ENCODE measurements at places on chromosomes 4 and X.

DNA sequence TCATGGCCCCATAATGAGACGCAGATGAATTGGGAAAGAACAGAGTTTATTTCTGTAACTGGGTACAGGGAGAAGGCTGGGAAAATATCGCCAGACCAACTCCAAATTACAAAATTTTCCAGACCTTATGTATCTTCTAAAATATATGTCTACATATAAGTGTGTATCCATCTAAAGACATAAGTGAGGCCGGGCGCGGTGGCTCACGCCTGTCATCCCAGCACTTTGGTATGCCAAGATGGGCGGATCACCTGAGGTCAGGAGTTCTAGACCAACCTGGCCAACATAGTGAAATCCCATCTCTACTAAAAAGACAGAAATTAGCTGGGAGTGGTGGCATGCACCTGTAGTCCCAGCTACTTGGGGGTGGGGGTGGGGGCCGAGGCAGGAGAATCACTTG lies 11.7 kb upstream of the DHRSX start:
- DNase-seq = no peak

DNA sequence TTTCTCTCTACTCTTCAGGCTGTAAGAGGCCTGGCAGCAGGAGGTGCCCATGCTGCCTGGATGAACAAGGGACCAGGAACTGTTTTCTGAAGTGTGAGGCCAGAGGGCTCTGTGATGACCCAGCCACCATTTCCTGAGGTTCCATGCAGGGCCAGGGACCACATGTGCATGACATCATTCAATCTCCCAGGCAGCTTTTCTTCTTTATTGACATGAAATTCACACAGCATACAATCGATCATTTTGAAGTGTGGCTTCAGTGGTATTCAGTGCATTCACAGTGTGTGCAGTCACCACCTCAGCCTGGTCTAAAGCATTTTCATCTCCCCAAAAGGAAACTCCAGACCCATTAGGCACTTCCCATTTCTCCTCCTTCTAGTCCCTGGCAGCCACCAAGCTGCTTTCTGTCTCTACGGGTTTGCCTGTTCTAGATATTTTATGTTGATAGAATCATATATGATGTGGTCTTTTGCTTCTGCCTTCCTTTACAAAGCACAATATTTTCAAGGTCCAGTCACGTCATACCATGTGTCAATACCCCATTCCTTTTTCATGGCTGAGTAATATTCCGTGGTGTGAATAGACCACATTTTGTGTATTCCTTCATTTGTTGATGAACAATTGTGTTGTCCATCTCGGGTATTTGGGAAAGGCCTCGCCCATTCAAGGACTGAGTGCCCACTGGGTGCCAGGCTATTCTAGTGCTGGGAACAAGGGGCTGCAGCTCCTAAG lies 93.1 kb downstream of the PSAPL1 start:
- DNase-seq = no peak

GRCh38 chrX:109281483-109282275 lies 200.2 kb downstream of the GUCY2F start:
- no peak for DNase-seq

DNA sequence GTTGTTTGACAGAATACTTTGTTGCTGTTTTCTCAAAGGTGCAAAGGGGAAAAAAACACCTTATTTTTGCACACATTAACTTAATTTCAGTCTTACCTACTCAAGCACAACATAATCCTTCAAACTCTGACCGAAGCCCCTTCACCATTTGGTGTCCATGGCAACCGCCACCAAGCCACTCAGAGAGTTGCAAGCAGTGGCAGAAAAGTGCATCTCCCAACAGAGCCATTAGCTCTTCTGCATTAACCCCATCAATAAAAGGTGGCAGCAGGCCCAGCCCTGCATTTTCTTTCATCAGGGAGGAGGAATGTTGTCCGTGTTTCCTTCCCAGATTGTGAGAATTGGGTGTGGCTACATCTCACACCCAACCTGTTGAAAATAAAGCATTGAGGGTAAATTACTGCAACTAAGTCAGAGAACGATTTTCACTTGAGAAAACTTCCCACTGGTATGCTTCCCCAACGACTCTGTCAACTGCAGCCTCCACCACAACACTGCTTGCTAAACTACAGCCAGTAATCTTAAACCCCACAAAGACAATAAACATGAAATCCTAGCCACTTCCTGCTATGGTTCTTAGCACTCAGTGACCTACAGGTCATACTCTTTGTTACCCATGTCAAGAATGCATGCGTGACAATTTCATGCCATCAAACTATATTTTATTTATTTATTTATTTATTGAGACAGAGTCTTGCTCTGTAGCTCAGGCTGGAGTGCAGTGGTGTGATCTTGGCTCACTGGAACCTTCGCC lies 154.0 kb downstream of the GRIA3 start:
- DNase-seq = no peak

DNA sequence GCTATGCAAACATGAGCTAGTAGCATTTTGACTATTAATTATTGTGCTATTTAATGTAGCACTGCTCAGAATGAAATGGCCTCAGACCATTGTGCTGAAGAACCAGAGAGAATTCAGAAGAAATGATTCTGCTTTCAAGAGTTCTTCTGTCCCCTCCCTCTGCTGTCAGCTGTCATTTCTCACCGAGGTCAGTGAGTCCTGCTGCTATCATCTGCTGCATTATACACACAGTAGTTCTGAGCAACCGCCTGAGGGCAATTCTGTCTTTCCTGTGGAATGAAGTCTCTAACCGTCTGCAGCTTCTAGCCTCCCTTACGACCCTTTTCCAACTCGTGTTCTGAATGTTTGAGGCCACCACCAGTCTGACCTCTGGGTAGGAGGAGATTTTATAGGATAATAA lies 249.4 kb downstream of the HNRNPD start:
- DNase-seq = no peak

DNA sequence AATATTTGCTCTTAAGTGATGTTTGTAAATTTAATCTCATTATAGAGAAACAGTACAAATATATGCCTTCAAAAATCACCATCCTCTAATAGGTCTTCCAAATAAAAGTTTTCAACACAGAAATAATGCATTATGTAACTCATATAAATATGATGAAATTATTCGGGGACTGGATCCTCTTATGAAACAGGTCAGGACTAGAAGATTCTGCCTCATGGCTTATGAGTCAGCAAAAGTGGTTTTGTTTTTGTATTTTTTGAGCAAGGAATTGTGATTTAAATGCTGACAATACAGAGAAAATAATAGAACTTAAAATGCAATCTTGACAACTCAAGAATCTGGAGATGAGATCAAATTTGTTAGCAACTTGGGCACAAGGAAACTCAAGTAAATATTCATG lies 179.7 kb upstream of the NDP start:
- DNase-seq = no peak

DNA sequence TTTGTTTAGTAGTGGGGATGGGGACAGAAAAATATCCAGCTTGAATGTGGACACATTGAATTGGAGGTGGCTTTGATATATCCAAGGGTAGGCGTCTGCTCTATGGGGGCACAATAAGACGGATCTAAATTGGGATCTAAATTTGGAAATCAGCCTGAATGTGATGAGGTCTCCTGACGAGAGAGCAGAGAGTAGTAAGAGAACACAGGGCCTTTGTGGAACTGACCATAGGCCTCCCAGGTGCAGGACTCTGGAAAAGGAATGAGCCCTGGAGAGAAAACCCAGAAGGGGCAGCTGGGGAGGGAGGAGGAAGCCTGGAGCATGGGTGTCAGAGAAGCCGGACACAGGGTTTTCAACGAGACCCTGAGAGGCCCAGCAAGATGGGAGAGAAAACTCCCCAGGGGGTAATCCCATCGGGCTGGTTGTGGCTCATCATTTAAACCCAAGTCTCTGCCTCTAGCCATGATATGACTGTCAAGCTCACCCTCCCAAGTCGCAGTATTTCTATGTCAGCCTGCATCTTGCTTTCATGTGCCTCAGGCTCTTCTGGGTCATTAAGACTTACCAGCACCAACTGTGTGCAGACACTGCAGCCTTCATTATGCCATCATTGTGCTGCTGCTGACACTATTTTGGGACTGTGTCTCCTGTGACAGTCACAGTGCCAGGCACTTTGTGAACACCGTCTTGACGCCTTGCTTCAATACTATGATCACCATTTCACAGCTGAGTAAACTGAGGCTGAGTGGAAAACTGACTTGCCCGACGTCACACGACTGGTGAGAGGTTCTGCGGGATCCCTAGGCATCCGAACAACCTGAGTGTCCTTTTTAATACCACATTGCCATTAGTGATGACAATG lies 57.1 kb downstream of the ANAPC4 start:
- DNase-seq = no peak
